ENCODE measurements at places on chromosomes 3 and 15.

DNA sequence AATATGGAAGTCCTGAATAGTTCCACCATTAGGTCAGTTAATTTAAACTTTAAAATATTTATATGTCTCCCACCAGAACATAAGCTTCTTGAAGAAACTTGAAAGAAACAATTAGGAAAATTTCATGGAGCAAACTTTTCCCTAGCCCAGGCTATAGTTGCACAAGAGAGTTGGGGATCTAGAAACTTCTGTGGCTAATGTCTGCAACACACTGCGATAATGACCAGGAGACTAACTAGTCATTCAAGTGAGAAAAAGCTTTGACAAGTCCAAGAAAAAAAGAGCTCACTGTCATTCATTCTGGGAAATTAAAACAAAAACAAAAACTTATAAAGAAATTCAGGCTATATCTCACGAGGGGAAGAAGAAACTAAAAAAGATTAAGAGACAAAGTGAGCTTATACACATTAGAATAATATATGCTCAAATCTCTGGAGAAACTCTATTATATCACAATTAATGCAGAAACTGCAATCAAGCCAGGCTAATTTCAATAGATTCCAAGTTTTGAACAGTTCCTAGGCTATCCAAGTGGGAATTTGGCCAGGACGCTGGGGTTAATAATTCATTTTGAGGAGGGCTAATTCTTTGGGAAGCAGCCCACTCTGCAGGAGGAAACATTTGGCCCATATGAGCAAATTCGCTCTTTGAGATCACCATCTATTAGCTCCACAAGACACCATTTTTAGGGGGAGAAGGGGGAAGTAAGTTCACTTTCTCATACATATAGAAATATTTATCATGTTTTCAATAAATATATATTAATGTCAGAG lies 134.6 kb downstream of the MEIS2 start:
- no peak for DNase-seq

GRCh38 chr3:47909607-47910006 lies 106.6 kb downstream of the MAP4 start:
- DNase-seq, result no peak

DNA sequence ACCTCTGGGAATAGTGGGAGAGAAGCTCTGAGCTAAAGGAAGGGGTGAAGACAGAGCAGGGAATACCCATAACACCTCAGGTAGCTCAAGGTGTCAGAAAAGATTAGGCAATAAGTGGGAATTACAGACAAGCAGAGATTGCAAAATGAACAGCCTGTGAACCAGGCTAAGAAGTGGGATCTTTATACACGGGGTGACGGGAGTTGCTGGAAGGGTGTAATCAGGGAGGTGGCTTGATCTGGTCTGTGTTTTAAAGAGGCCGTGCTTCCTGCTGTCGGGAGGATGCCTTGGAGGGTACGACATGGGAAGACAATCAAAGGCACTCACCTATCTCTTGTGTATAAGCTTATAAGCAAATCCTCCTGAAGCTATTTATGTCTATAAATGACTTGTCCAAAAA lies 216.3 kb downstream of the CLSTN2 start:
- no peak for DNase-seq

DNA sequence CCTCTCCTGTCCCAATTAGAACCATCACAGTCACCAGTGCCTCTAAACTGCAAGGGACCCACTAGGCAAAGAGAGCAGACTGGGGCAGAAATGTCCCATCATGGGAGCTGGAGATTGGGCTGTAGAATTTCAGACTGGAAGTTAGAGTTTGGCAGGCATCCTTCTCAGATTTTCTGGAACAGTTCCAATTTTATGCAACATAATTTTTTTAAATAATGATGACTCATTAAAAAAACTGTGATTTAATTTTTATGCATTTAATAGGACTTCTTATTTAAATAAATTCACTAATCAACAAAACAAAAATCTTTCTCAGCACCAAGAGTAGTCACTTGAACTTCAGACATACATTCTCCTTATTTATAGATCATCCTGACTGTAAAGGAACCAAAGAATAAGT lies 84.6 kb upstream of the SLC7A14 start:
- DNase-seq, result no peak

GRCh38 chr3:21754839-21755238 lies 3.8 kb upstream of the ZNF385D start:
- DNase-seq, result no peak

- DNase-seq, result no peak
These were observed 1.9 kb downstream of the TF start for GRCh38 chr3:133747907-133748639.

DNA sequence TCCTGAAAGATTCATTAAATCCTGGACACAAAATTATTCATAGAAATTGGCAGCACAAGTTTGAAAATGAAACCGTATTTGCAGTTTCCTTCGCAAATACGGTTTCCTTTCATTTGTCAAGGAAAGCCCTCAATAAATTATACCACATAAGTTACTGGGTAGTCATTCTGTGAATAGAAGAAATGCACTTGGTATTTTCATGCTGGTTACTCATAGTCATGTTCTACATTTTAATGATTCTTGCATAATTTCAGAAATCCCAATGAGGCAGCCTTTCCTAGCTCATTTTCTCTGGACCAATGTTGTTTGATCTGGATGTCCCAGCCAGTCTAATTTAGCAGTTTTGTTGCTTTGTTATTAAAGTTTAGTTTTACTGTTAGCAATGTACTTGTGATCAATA lies 43.2 kb downstream of the MINAR1 start:
- DNase-seq, result no peak

DNA sequence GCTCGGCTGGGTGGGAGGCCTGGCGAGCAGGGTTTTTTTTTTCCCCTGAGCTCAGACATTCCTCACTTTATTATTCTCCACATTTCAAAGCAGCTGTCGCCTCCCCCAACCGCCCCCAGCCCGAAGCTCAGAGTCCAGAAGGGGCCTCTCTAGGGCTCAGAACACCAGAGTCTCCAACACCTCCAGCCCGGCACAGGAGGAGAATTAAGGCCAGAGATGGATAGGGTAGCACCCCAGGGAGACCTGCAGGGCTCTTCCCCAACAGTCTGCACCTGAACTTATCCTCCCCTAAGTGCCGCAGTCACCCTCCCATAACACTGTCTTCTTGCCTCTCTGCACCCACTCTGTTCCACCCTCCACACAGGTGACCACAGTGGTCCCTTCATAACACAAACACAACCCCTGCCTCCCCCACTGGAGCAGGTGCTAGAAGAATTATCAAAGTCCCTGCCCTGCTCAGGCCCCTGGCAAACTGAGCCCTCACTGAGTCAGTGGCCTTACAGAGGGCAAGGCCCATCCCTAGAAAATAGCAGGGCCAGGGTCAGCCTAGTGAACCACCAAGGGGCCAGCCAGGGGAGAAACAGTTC lies 14.1 kb downstream of the MYL3 start:
- DNase-seq, result no peak

GRCh38 chr3:31917303-31918005 lies 63.6 kb downstream of the OSBPL10 start:
- no peak for DNase-seq

DNA sequence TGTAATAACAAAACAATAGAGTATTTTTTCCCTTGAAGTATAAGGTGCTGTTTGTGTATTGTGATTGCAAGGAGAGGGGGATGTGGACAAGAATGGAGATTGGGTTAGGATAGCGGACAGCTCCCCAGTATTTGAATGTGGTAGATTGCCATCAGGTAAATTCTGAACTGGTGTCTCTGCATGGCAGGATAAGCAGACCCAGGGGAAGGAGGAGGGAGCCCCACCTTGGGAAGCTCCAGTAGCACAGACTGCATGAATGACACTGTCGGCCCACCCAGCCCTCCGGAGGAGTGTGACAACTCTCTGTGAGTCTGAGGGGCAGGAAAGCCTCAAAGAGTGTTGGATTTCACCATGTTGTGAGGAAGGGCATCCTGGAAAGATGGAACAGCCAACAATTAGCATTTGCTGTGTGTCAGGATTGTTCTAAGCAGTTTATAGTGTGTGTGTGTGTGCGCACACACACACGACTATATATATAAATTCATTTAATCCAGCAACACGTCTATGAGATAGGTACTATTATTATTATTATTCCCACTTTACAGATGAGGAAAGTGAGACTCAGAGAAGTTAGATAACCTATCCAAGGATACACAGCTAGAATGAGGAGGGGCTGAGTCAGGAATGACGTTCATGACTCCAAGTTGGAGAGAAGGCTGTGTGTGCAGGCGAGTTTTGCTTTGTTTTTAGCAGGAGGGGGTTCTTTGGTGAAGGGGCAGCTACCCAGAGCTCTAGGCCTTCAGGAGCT lies 63.4 kb upstream of the LCTL start:
- DNase-seq, result no peak

GRCh38 chr3:61783993-61784718 lies 222.8 kb downstream of the PTPRG start:
- no peak for DNase-seq

GRCh38 chr15:41913256-41913655 lies 19.4 kb upstream of the SPTBN5 start:
- DNase-seq, result no peak
